ENCODE measurements at places on chromosomes 1 and 21. TPM values are rescaled to one million over a fixed set of nuclear protein-coding genes. Genes with fewer than 3 reads are reported as not detected.

The SLC22A15 gene
- total RNA-seq, result 10.3 TPM

The AVPR1B gene
- total RNA-seq, result not detected

The SPATA6 gene
- 8.2 TPM for total RNA-seq

The NPL gene
- total RNA-seq, result 3.3 TPM

The KCNK1 gene
- 5.7 TPM for total RNA-seq

The CLCNKA gene
- 0.16 TPM for total RNA-seq

The SLC6A17 gene
- total RNA-seq, result 3.6 TPM

The FAM151A gene
- not detected for total RNA-seq

The AGO3 gene
- 26.5 TPM for total RNA-seq

The RXFP4 gene
- not detected for total RNA-seq

The KCNJ15 gene
- 1.8 TPM for total RNA-seq

DNA sequence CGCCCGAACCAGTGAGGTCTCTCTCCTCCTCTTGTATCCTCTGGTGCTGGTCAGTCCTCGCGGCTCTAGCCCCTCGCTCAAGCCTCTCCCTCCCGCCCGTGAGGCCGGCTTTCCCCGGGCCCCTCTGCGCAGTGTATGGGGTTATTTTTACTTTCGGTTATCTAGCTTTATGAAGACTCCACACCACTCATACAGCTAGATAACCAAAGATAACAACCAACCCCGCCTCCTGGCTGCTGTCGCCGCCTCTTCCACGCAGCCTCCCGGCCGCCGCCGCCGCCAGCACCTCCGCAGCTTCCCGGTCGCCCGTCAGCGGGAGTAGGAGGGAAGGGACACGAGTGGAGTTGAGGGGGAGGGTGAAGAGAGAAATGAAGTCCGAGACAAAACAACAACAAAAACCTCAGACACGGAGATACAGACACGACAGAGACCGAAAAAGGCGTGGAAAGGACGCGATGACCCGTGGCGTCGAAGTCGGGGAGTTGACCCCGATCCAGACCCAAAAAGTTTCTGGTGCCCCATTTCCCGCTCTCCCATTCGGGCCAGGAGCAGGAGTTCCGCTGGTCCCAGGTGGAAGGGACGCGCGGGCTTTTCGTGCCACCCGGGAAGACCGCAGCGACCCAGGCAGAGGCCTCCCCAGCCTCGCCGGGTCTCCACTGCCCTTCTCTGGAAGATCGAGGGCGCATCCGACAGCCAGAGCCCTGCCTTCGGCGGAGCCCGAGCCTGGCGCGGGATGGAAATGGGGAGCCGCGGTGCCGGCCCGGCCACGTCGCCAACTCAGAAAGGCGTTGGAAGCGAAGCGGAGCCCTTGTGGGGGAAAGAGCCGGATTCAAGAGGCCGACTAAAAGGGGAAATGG, 51.4 kb downstream of the RHBG start:
- peaks cover 15% of the 10 kb centered on the region for H3K4me1 ChIP-seq
- DNase-seq, result no peak
- H3K36me3 ChIP-seq, result no peaks in the 10 kb centered on the region

DNA sequence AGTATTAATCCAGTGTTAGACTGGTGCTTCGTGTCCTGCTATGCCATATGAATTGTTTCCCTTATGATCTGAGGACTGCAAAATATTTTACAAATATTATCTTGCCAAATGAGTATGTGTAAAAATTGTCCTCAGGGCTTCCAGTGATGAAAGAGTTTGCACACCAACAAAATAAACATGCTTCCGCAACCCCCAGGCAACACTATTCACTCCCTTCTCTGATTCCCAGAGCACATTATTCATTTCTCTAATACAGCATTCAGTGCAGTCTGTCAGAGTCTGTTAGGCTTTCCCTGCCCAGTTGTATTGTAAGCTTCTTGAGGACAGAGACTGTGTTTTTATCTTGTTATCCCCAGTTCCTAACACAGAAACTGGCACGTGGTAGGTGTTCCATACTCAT, 409.9 kb upstream of the C1orf87 start:
- no peaks in the 10 kb centered on the region for H3K27me3 ChIP-seq
- DNase-seq, result no peak
- no peaks in the 10 kb centered on the region for H3K36me3 ChIP-seq
- no peak overlapping the region for H3K27ac ChIP-seq
- H3K4me3 ChIP-seq, result no peak overlapping the region
- no peaks in the 10 kb centered on the region for H3K4me1 ChIP-seq

DNA sequence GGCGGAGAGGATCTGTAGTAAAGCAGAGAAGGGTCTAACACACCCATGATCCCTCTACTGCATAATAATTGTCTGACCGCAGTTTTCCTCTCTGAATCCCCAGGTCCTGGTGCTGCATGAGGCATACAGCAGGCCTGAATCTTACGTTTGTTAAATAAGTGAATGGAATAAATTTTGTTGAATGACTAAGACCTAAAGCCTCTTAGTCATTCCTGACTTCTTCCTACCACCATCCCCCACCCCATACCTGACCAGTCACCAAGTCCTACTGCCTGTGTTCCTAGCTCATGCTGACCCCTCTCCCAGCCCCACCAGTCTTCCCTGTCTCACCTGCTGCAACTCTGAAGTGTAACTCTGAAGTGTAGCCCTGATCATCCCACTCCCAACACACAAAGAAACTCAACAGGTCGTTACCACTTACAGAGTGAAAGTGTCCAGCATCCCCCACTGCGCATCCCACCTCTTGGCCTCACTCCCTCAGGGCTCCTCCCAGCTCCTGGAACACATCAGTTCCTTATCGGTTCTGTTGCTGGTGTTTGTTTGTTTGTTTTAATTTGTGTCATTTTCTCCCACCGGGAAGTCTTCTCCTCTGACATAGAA, 9.7 kb downstream of the GJA5 start:
- no peak overlapping the region for H3K27ac ChIP-seq
- H3K4me1 ChIP-seq, result no peaks in the 10 kb centered on the region
- no peaks in the 10 kb centered on the region for H3K36me3 ChIP-seq
- DNase-seq, result no peak
- no peak overlapping the region for H3K4me3 ChIP-seq

GRCh38 chr21:38042246-38042645, 126.0 kb upstream of the KCNJ6 start:
- peaks cover under 1% of the 10 kb centered on the region for H3K27me3 ChIP-seq
- no peak for DNase-seq
- H3K4me1 ChIP-seq, result no peaks in the 10 kb centered on the region
- H3K4me3 ChIP-seq, result no peak overlapping the region
- no peaks in the 10 kb centered on the region for H3K36me3 ChIP-seq
- no peak overlapping the region for H3K27ac ChIP-seq

- H3K4me3 ChIP-seq, result no peak overlapping the region
- H3K27ac ChIP-seq, result no peak overlapping the region
- no peaks in the 10 kb centered on the region for H3K27me3 ChIP-seq
- H3K4me1 ChIP-seq, result peaks cover 15% of the 10 kb centered on the region
Observed at GRCh38 chr1:84089465-84089864, 54.6 kb upstream of the PRKACB start.

DNA sequence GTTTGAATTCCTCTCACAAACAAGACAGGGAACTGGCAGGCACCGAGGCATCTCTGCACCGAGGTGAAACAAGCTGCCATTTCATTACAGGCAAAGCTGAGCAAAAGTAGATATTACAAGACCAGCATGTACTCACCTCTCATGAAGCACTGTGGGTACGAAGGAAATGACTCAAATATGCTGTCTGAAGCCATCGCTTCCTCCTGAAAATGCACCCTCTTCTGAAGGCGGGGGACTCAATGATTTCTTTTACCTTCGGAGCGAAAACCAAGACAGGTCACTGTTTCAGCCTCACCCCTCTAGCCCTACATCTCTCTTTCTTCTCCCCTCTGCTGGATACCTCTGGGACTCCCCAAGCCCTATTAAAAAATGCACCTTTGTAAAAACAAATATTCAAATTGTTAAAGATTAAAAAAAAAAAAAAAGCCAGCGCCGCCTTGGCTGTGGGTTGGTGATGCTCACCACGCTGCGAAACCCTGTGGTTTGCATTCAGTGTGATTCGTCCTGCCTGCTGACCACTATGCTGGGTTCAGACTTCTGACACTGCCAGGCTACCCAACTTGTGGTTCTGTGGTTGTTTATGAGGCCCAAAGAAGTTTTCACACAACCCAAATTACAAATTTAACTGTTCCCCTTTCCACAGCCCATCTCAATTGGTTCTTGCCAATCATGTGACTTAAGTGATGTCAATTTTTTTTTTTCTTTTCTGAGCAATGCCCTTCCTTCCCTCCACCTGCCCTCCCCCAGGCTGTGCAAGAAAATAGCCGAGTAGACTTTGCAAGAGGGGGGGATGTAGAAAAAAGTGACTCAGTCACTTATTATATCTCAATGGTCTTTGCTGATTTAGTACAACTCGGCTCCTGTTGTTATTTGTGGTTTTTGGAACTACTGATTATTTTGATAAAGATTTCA, at the start of gene RUNX1:
Gene RUNX1, minus strand, starts transcription at position 597 of the 912 bp plus-strand sequence.
- H3K27me3 ChIP-seq, result no peaks in the 10 kb centered on the region
- peak within 1 kb of the TSS; percentile 70 for H3K4me3 ChIP-seq
- peak; percentile 95 for DNase-seq
- peaks cover 3% of the 10 kb centered on the region for H3K36me3 ChIP-seq
- H3K4me1 ChIP-seq, result peaks cover 47% of the 10 kb centered on the region

- peaks cover 10% of the 10 kb centered on the region for H3K4me1 ChIP-seq
- H3K27me3 ChIP-seq, result no peaks in the 10 kb centered on the region
- no peak for DNase-seq
- no peaks in the 10 kb centered on the region for H3K36me3 ChIP-seq
Observed at GRCh38 chr1:204972426-204972825, 70.6 kb upstream of the CNTN2 start.

GRCh38 chr1:98373056-98373455, 288.5 kb upstream of the SNX7 start:
- H3K4me1 ChIP-seq, result no peaks in the 10 kb centered on the region
- no peak overlapping the region for H3K4me3 ChIP-seq
- no peaks in the 10 kb centered on the region for H3K27me3 ChIP-seq

GRCh38 chr1:155983191-155984024, 5.1 kb upstream of the ARHGEF2 start:
- H3K27me3 ChIP-seq, result no peaks in the 10 kb centered on the region
- H3K4me3 ChIP-seq, result peak overlapping the region; percentile 43
- H3K36me3 ChIP-seq, result no peaks in the 10 kb centered on the region
- H3K4me1 ChIP-seq, result peaks cover 56% of the 10 kb centered on the region
- H3K27ac ChIP-seq, result peak overlapping the region; percentile 92

DNA sequence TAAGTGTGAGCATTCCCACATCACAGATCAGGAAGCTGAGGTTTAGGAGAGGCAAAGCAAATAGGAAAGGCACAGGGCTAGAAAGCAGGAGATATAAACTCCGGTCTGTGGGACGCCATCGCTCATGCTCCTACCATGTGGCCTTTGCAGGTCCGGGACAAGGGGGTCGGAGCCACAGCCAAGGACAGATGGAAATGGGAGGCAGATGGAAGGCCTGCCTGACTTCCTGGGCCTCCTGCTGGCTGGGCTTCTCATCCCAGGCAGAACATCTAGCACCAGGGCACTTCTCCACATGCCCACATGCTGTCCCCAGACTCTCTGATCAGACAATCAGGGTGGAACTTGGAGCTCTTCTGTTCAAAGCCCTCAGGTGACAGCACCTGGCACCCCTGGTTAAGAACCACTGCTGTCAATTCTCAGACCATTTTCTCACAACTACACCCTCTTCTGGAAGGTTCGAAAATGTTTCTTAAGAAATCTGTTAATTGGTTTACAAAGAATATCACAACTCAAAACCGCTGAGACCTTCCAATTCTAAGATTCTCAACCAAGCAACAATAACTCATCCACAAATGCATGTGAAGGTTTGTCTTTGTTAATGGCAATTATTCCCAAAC, 173.3 kb upstream of the EDN2 start:
- H3K4me1 ChIP-seq, result peaks cover 8% of the 10 kb centered on the region
- no peaks in the 10 kb centered on the region for H3K36me3 ChIP-seq
- H3K27me3 ChIP-seq, result no peaks in the 10 kb centered on the region

DNA sequence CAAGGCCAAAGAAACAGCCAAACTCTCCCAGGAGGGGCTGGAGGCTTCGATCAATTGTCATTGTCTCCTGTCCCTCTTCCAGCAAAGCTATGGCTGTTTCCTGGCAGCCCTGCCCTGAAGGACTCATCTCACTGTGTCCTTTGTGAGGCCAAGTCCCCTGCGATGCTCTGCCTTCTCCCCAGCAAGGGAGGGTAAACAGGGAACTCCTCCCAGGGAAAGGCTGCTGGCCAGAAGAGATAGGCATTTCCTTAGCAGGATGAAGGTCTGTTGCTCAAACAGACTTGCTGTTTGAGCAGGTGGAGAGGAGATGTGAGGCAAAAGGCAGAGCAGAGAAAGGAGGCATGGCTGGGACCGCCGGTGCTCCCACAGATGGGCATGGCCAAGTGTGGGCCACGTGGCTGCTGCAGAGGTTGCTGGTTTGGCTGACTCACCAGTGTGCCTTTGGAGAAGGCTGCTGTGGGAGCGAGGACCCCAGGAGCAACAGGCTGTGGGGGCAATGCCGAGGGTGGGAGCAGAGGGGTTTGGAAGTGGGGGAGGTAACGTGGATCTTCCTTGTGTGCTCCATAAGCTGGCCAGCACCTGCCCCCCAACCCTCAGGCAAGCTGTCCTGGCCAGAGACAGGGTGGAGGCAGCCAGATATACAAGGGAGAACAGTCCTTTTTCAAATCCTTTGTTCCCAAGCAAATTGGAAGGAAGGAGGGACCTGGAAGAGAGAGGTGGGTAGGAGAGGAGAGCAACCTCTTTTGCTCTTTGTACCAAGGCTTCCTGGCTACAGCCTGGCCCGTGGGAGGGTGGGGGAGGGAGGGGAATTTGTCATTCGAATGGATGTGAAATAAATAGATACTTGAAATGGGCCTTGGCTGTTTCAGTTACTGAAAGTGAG, 449.8 kb downstream of the SIPA1L2 start:
- H3K27me3 ChIP-seq, result no peaks in the 10 kb centered on the region
- H3K36me3 ChIP-seq, result no peaks in the 10 kb centered on the region
- no peak for DNase-seq
- no peak overlapping the region for H3K27ac ChIP-seq
- no peak overlapping the region for H3K4me3 ChIP-seq

- peak overlapping the region; percentile 48 for H3K27ac ChIP-seq
- H3K27me3 ChIP-seq, result no peaks in the 10 kb centered on the region
- no peaks in the 10 kb centered on the region for H3K36me3 ChIP-seq
- peak; percentile 95 for DNase-seq
- no peak overlapping the region for H3K4me3 ChIP-seq
Observed at GRCh38 chr1:70486676-70487458, 75.8 kb downstream of the CTH start.

DNA sequence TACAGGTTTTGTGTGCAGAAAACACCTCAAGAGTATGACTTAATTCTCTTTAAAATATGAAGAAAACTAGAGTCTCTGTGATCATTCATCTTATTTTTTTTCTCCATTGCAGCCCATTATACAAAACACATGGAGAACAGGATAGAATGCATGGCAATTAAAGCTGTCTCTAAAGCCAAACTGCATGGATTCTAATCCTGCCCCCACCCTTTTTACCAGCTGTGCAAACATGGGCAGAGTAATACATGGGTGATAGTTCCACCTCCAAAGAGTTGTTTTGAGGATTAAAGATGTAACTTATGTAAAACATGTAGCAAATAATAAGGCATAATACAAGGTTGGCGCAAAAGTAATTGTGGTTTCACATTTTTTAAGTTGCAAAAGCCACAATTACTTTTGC, 114.4 kb downstream of the CLEC20A start:
- H3K27ac ChIP-seq, result no peak overlapping the region
- no peaks in the 10 kb centered on the region for H3K27me3 ChIP-seq

All from astrocyte (in vitro differentiated cells and primary cell).